ENCODE measurements at places on chromosomes 7 and 10.

- no peak overlapping the region for H3K27ac ChIP-seq
- peaks cover 49% of the 10 kb centered on the region for H3K36me3 ChIP-seq
- H3K4me3 ChIP-seq: no peak overlapping the region
- DNase-seq: peak; percentile 26
Measured at GRCh38 chr7:137904833-137905232, 58.1 kb upstream of the DGKI start.

GRCh38 chr10:47165711-47166404, 134.1 kb upstream of the GDF10 start:
- DNase-seq: no peak
- no peak overlapping the region for H3K4me3 ChIP-seq
- H3K36me3 ChIP-seq: no peaks in the 10 kb centered on the region

DNA sequence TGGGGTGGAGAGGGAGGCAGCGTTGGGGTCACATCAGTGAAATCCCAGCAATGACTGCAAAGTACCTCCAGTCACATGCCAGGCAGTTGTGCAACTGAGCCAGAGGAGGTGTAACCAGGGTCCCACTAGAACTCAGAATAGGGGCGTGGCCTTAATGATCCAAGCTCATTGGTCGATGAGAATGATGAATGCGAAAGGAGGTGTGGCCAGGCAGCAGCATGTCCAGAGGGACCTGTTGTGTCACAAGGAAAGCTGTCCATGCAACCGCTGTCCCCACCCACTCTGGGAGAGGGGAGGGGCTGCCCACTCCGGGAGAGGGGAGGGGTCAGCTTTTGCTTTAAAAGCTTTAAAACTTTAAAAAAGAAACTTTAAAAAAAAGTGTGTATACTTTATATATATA, 25.3 kb upstream of the MTPAP start:
- no peaks in the 10 kb centered on the region for H3K36me3 ChIP-seq
- no peak overlapping the region for H3K27ac ChIP-seq
- H3K27me3 ChIP-seq: no peaks in the 10 kb centered on the region
- no peak for DNase-seq
- H3K4me1 ChIP-seq: no peaks in the 10 kb centered on the region

DNA sequence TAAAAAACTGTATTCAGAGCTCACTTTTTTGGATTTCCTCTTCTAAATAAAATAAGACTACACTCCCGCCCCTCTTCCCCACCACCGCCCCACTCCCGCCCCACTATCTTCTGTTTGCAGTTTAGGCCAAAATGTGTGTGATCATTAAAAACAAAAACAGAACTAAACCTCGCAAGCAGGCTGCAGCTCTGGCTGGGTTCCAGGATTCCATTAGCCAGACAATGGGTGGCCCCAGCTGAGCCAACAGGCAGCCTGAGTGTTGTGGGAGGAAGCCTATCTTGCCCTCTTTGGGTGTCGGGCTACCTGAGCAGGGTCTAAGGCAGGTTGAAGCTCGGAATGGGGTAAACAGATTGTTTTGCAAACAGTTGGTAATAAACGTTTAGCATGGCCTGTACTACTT, 41.7 kb downstream of the ARL4A start:
- H3K36me3 ChIP-seq: no peaks in the 10 kb centered on the region
- H3K27ac ChIP-seq: no peak overlapping the region
- no peaks in the 10 kb centered on the region for H3K27me3 ChIP-seq
- DNase-seq: peak; percentile 66
- no peak overlapping the region for H3K4me3 ChIP-seq
- H3K4me1 ChIP-seq: peaks cover 5% of the 10 kb centered on the region

GRCh38 chr10:13913897-13914296, 327.1 kb downstream of the PRPF18 start:
- H3K27ac ChIP-seq: no peak overlapping the region
- no peaks in the 10 kb centered on the region for H3K4me1 ChIP-seq
- DNase-seq: no peak
- H3K4me3 ChIP-seq: no peak overlapping the region
- no peaks in the 10 kb centered on the region for H3K27me3 ChIP-seq

DNA sequence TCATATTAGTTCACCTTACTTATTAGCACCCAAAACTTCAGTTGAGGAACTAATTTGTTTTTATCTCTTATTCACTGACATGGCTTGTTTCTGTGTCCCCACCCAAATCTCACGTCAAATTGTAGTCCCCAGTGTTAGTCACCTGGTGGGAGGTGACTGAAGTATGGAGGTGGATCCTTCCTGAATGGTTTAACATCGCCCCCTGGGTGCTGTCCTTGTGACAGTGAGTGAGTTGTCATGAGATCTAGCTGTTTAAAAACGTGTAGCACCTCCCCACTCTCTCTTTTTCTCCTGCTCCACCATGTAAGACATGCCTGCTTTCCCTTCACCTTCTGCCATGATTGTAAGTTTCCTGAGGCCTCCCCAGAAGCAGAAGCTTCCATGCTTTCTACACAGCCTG, 75.0 kb upstream of the HECTD2 start:
- no peak for DNase-seq
- H3K4me1 ChIP-seq: peaks cover 5% of the 10 kb centered on the region
- H3K27me3 ChIP-seq: no peaks in the 10 kb centered on the region

DNA sequence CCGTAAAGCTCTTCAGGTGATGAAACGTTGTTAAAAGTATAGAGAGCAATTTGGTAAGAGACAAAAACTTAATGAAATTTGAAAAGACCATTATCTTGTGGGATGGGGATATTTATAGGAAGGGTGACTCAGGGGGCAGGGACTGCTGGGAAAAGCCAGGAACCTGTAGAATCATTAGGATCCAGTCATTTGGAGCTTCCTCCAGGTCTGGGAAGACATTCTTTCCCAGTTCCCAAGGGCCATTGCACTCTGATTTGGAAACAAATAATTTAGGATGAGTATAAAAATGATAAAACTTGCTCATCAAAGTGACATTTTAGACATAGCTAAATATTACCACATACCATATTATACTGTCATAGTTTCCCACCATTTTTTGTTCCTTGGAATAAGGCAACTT, 143.9 kb downstream of the PFKFB3 start:
- H3K4me3 ChIP-seq: no peak overlapping the region
- no peaks in the 10 kb centered on the region for H3K27me3 ChIP-seq
- no peak for DNase-seq
- peaks cover 10% of the 10 kb centered on the region for H3K4me1 ChIP-seq
